ENCODE measurements at places on chromosomes 3 and 15.

DNA sequence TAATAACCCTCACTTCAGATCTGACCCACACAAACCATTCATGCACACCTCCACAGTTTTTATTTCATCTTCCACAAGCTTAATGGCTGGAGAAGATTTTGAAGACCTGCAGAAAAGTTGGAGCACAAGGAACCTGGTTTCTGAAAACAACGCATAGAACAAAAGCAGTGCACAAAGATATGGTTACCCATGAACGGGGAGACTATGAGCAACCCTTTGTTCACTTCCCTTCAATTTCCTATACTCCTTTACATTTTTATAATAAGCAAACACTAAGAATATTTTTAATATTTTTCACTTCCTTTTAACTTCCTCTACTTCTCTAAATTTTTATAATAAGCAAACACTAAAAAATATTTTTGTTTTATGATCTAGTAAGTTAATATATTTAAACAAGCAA lies 103.5 kb upstream of the UBE2E2 start:
- no peak for DNase-seq

GRCh38 chr3:139353920-139354556 lies 10.2 kb downstream of the MRPS22 start:
- peak; percentile 83 for DNase-seq

- DNase-seq: no peak
Observed at GRCh38 chr3:189316296-189317019, 144.7 kb downstream of the TPRG1 start.

GRCh38 chr3:160374925-160375324 lies 24.1 kb downstream of the IFT80 start:
- no peak for DNase-seq

DNA sequence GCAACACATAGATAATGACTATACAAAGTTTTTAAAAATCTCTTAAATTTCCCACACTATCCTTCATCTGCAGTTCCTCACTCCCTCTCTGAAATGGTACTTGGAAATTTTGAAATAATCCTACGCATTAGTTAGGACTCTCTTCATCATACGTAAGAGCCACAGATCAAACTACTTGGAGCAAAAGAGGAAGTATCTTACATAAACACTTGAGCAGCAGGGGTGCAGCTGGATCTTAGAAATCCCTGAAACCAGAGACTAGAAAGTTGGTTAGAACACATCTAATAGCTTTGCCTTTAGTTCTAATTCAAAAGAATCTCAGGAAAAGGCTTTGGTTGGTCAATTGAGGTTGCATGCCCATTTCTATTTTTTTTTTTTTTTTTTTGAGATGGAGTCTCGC lies 38.8 kb upstream of the ZNF445 start:
- DNase-seq: no peak

GRCh38 chr15:68875377-68876116 lies 54.8 kb upstream of the SPESP1 start:
- DNase-seq: peak; percentile 84

DNA sequence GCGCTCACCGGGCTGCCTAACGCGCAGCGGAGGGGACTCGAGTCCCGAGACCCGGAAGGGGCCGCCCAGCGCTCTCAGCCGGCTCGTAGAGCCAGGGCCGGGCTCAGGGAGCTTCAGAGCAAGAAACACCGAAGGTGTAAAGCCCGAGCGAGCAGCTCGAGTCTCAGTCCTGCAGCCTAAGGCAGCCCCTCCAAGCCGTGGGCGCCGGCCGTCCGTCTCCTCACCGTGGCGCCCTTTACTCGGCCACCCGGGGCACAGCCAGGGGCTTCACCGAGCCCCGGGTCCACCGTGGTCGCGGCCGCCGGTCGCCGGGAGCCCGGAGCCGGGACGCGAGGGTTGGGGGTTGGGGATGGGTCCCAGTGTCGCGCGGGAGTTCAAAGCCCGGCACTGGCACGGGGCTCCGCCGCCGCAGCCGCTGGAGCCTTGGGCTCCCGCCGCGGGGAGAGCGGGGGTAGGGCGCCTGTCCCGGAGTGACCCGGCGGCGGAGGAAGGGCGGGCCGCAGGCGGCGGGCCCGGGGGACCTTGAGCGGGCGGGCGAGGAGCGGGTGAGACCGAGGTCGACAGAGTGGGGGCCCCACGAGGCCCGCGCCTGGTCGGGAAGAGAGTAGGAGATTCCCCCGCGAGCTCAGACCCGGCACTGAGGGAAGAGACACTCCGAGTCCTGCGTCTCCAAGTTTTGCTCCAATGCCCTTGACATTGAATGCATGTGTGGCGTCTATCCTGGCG lies 26.9 kb upstream of the THRB start:
- no peak for DNase-seq

- peak; percentile 47 for DNase-seq
Observed at GRCh38 chr3:11601446-11602238, 42.1 kb downstream of the VGLL4 start.
